ENCODE measurements at places on chromosomes 16 and 17. TPM values are rescaled to one million over a fixed set of nuclear protein-coding genes. Genes with fewer than 3 reads are reported as not detected.

Gene SLC5A10
- not detected for total RNA-seq

Gene MYH3
- 0.28 TPM for total RNA-seq

GRCh38 chr17:73643001-73643851 is 1.0 kb downstream of the SDK2 start:
- no peak overlapping the region for H3K27ac ChIP-seq
- no peak for DNase-seq
- H3K36me3 ChIP-seq = no peaks in the 10 kb centered on the region
- no peaks in the 10 kb centered on the region for H3K4me1 ChIP-seq
- no peak overlapping the region for H3K4me3 ChIP-seq

DNA sequence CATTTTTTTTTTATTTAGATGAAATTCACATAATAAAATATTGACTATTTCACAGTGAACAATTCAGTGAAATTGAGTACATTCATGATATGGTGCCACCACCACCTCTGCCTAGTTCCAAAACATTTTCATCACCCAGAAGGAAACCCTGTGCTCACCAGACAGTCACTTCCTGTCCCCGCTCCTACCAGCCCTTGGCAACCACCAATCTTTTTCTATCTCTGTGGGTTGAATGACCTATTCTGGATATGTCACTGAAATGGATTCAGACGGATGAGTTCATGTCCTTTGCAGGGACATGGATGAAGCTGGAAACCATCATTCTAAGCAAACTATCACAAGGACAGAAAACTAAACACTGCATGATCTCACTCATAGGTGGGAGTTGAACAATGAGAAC is 40.5 kb downstream of the ATP2C2 start:
- H3K36me3 ChIP-seq = no peaks in the 10 kb centered on the region
- H3K27ac ChIP-seq = no peak overlapping the region
- DNase-seq = no peak

DNA sequence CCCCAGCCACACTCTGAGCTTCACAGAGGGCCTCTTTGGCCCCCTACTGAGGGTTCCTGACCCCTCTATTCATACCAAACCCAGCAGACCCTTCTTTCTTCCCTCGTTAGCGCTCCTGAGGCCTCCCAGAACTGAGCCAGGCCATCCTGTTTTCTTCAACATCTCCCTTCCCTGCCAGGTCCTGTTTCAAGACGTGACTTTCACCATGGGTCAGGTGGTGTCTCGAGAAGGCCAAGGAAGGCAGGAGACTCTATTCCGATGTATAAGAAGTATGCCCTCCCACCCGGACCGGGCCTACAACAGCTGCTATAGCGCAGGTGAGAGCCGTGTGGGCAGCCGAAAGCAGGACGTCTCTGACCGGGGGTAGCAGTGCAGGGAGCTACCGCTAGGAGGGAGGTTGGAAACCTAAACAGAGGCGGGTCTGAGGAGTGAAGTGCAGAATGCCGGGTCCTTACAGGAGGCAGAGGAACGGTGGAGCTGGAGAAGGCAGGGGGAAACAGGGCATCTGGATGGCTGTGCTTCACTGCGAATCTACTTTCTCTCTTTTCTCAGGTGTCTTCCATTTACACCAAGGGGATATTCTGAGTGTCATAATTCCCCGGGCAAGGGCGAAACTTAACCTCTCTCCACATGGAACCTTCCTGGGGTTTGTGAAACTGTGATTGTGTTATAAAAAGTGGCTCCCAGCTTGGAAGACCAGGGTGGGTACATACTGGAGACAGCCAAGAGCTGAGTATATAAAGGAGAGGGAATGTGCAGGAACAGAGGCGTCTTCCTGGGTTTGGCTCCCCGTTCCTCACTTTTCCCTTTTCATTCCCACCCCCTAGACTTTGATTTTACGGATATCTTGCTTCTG is 1.3 kb upstream of the SENP3 start:
- peaks cover 8% of the 10 kb centered on the region for H3K27me3 ChIP-seq
- DNase-seq = no peak

- H3K36me3 ChIP-seq = no peaks in the 10 kb centered on the region
- H3K27ac ChIP-seq = no peak overlapping the region
- no peak for DNase-seq
- no peak overlapping the region for H3K4me3 ChIP-seq
Measured at GRCh38 chr17:70804161-70804560, 634.8 kb downstream of the KCNJ2 start.

Gene APRT
- 150 TPM for total RNA-seq

Gene DNAH9
- not detected for total RNA-seq

DNA sequence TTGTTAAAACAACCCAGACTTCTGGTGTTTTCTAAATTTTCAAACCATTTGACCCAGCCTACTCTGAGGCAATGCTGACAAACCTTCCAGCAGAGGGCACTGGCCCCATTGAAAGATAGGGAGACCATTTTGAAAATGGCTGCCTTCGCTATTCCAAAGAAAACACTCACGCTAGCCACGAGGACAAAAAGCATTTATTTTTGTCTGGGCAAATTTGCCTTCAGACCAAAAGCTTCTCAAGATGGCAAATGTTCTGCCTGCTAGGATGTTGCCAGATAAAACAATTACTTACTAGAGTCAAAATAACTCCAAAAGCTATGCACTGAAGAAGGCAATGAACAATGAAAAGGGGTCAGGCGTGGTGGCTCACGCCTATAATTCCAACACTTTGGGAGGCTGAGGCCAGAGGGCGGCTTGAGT is 296.7 kb upstream of the IRX5 start:
- peaks cover 32% of the 10 kb centered on the region for H3K4me1 ChIP-seq
- H3K27ac ChIP-seq = no peak overlapping the region
- peaks cover 2% of the 10 kb centered on the region for H3K27me3 ChIP-seq
- no peak overlapping the region for H3K4me3 ChIP-seq
- DNase-seq = no peak

GRCh38 chr17:1413281-1413791 is 13.3 kb upstream of the YWHAE start:
- H3K4me1 ChIP-seq = peaks cover 14% of the 10 kb centered on the region
- peak; percentile 84 for DNase-seq
- no peak overlapping the region for H3K4me3 ChIP-seq
- peaks cover 13% of the 10 kb centered on the region for H3K36me3 ChIP-seq
- H3K27me3 ChIP-seq = peaks cover 4% of the 10 kb centered on the region

DNA sequence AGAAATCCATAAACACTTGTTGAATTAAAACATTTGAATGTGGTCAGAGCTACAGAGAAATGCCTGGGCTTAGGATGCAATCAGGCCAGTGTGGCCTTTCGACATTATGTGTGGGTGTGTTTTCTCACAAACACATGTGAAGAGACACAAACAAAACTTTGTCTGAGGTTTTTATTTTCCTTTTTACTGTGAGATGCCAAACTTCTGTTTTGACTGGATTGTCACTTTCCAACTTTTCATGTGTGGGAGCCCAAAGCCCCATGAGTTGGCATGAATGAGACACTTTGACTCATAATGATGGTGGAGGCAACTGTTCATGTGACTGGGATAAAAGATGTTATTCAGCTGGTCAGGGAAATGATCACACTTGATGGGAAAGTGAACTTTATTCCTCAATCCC is 71.9 kb upstream of the GAS7 start:
- H3K27ac ChIP-seq = no peak overlapping the region
- H3K36me3 ChIP-seq = peaks cover 9% of the 10 kb centered on the region
- peaks cover 5% of the 10 kb centered on the region for H3K27me3 ChIP-seq
- DNase-seq = no peak
- no peak overlapping the region for H3K4me3 ChIP-seq
- peaks cover 17% of the 10 kb centered on the region for H3K4me1 ChIP-seq

Gene NKD1
- total RNA-seq = not detected

GRCh38 chr17:74276051-74276476 is 2.0 kb downstream of the DNAI2 start:
- no peak overlapping the region for H3K4me3 ChIP-seq
- DNase-seq = no peak

- no peak for DNase-seq
- H3K36me3 ChIP-seq = no peaks in the 10 kb centered on the region
- no peak overlapping the region for H3K27ac ChIP-seq
- H3K4me3 ChIP-seq = no peak overlapping the region
- H3K27me3 ChIP-seq = peaks cover 5% of the 10 kb centered on the region
Measured at GRCh38 chr17:29607557-29608195, 14.7 kb downstream of the ANKRD13B start.

DNA sequence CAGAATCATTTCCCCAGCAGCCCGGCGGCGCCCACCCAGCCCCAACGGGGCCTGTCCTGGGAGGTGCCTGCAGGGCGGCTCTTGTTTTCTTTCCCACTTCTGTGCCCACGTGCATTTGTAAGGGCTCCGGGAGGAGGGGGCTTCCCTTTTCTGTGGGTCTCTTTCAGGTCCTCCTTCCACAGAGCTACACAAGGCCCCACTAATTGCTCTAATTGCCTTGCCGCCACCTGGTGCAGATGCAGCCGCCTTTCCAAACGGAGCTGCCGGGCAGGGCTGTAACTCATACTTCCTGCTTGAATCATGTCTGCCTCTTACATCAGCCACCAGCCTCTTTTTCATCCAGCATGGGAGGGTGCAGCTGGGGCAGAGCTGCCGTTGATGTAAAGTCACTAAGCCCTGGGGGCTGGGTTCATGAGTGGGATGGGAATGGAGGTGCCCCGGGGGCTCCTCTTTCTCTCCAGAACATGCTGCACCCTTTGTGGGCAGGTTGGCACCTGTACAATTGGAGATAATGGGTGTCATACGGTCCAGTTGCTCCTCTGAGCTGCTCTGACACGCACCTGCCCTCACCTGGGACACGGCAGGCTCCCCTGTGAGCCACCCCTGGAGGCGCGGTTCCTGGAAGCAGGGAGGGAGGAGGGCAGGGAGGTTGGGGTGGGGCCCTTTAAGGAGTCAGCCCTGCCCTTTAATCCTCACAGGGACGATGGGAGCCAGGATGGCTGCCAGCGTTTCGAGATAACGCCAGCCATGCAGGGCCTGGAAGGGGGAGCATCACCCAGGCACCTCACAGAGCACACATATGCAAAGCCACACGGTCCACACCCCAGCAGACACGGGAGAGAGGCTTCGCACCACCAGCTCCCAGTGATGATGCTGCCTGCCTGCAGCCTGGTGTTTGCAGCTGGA is 41.1 kb upstream of the KLHDC4 start:
- peaks cover 8% of the 10 kb centered on the region for H3K27me3 ChIP-seq
- DNase-seq = peak; percentile 82
- H3K27ac ChIP-seq = peak overlapping the region; percentile 91
- H3K36me3 ChIP-seq = no peaks in the 10 kb centered on the region
- H3K4me1 ChIP-seq = peaks cover 19% of the 10 kb centered on the region

- no peak for DNase-seq
- no peaks in the 10 kb centered on the region for H3K36me3 ChIP-seq
- H3K27ac ChIP-seq = no peak overlapping the region
- H3K4me3 ChIP-seq = no peak overlapping the region
- H3K27me3 ChIP-seq = peaks cover 8% of the 10 kb centered on the region
- peaks cover 11% of the 10 kb centered on the region for H3K4me1 ChIP-seq
Measured at GRCh38 chr17:44333371-44333770, 8.7 kb upstream of the SLC25A39 start.

All from HFFc6 (cell line).